ENCODE measurements at places on chromosomes 16 and 17.

DNA sequence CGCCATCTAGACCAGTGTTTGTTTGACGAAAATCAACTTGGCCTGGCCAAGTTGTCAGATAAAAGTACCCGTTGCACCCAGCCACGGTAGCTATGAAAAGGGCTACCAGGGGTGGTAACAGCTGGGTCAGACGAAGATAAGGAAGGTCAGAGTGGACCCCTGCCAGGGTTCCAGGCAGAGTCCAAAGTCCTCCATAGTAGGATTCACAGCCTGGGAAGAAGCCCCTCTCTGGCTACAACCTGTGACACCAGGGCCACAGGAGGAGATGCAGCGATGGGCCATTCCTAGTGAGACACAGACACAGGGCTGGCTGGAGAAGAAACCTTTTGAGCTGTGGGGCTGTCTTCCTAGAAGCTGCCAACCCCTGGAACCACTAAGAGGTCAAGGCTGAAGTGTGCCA is 39.3 kb downstream of the MEAK7 start:
- DNase-seq = no peak

- no peak for DNase-seq
Measured at GRCh38 chr16:84323606-84324005, 28.9 kb downstream of the WFDC1 start.

GRCh38 chr17:28495635-28496034 is 10.5 kb upstream of the FOXN1 start:
- DNase-seq = no peak

GRCh38 chr16:9270941-9271340 is 179.5 kb downstream of the HAPSTR1 start:
- DNase-seq = no peak

- peak; percentile 78 for DNase-seq
Measured at GRCh38 chr16:87956365-87957231, 5.4 kb downstream of the BANP start.

DNA sequence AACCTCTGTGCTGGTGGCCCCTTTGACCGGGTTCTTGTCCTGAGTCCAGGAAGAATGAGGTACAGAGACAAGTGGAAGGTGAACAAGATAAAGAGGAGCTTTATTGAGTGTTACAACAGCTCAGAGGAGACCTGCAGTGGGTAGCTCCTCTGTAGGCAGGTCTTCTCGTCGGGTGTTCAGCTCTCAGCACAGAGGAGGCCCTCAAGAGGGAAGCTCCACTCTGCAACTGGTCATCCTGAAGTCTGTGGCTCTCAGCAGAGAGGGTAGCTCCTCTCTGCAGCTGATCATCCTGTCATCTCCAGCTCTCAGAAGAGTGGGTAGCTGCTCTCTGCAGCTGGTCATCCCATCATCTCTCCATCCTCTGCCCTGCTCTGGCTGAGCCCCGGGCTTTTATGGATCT is 39.7 kb downstream of the SCPEP1 start:
- no peak for DNase-seq

- DNase-seq = no peak
Measured at GRCh38 chr17:64599827-64600226, 62.3 kb downstream of the SMURF2 start.

DNA sequence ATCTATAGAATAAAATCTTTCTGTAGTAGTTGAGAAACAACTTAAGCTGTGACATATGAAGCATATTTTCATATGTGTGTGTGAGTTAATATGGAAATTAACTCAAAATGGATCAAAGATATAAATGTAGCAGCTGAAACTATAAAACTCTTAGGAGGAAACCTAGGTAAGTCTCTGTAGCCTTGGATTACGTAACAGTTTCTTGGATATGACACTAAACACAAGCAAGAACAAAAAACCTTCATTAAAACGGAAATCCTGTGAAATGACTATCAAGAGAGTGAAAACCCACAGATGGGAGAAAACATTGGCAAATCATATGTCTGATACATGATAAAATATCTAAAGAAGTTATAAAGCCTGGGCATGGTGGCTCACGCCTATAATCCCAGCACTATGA is 104.4 kb downstream of the VPS53 start:
- no peak for DNase-seq

GRCh38 chr16:72191551-72191950 is 19.6 kb upstream of the PMFBP1 start:
- DNase-seq = no peak

DNA sequence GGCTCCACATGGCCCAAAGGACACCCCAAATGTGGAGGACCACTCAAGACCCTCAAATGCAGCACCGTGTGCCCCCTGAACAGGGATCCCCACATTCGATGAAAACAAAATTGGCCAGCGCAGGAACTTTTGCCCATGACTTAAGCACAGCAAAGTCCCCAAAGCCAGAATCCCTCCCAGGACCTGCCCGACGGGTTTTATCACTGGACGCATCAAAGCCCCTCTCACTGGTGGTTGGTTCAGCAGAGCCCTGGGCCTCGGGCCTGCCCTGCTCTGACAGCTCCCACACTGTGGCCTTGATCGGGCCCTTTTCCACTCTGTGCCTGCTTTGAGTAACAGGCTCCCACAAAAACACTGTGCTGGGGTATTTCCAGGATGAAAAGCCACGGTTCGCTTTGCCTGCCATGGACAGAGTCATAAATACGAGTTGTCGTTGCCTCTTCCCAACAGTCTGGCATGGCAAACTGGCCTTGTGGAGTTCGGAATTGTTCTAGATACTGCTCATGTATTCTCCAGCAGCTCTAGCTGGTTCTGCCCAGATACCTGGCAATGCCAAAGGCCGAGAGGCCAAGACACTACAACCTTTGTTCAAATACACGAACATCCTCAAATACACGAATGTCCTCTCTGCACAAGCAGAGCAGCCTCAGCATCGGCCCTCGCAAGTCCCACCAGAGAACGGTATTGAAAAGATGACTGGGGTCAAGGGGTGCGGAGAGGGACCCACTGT is 46.4 kb downstream of the TBC1D16 start:
- DNase-seq = no peak

DNA sequence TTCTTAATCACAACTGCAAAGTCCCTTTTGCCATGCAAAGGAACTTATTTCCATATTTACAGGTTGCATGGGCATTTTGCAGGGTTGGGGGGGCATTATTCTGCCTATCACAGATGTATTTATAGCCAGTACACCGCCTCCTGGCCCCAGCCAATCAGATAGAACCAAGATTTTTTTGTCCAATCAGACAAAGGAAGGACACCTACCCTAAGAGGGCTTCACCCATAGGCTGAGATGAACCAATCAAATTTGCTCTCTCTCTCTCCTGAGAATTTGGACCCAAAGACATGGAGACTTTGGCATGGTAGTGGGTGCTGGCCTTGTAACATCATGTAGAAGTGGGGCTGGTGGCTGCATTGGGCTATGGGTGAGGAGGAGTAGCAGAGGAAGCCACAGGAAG is 3.9 kb upstream of the KCNG4 start:
- no peak for DNase-seq

- DNase-seq = no peak
Measured at GRCh38 chr16:27111486-27111885, 44.8 kb downstream of the C16orf82 start.

DNA sequence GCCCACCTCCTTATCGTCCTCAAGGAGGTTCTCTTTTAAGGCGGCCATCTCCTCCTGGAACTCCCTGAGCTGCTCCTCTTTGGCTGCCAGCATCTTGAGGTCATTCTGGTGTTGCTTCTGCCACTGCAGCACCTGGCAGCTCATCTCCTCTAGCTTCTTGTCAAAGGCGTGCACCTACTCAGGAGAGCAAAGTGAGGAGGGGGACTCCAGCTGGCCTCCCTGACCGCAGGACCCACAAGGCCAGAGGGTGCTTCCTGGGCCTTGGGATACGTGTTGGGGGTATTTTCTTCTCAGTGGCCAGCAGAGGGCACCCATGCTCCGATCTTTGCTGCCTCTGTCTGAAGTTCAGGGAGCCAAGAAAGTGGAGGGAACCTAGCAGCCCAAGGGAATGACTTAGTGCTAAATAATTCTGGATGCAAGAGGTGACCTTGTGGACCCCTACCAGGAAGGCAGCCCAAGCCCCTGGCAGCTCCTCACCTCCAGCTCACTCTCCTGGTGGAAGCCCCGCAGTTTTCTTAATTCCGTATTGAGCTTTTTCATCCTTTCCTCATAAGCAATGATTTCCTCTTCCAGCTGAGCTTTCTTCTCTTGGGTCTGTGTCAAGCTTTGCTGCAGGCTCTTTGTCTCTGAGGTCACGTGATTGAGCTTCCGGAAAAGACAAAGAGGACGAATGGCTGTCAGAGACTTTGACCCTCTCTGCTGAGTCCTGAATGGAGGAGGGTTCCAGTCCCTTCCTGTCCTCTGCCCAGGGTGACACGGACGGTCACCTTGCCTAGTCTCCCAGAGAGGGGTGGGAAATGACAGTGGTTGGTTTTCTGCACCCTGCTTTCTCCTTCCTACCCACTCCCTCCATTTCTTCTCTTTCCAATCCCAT is 31.4 kb downstream of the DHX38 start:
- DNase-seq = peak; percentile 77

GRCh38 chr16:73483076-73483791 is 435.3 kb upstream of the ZFHX3 start:
- peak; percentile 50 for DNase-seq

- no peak for DNase-seq
Measured at GRCh38 chr16:28569021-28569420, 15.3 kb downstream of the SGF29 start.

GRCh38 chr17:45320931-45321461 is 4.2 kb upstream of the MAP3K14 start:
- DNase-seq = no peak

DNA sequence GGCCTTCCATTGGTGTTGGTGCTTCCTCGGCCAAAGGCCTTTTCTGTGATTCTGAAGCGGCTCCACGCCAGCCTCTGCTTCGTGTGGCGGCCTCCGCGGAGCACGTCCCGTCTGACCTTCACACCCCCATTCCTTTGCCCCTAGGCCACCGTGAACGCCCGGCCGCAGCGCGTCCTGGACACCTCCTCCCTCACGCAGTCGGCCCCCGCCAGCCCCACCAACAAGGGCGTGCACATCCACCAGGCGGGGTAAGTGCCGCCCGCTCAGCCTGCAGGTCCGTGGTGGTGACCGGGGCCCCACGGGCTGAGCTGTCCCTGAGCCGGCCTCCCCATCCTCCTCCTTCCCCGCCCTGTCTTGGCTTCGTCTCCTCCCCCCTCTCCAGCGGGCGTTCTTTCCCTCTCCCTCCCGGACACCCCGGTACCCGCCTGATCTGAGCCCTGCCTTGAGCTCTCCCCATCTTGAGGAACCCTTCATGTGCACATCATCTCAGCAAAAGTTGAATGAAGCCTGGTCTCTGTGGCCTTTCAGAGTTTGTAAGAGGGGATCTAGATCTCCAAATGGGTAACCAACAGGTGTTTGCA is 69.0 kb upstream of the CHMP6 start:
- no peak for DNase-seq

GRCh38 chr16:88062341-88063210 is 111.3 kb downstream of the BANP start:
- DNase-seq = peak; percentile 67

- DNase-seq = no peak
Measured at GRCh38 chr17:78072961-78073360, 55.6 kb downstream of the TMC6 start.

- no peak for DNase-seq
Measured at GRCh38 chr17:50472286-50472685, 3.6 kb upstream of the CHAD start.

DNA sequence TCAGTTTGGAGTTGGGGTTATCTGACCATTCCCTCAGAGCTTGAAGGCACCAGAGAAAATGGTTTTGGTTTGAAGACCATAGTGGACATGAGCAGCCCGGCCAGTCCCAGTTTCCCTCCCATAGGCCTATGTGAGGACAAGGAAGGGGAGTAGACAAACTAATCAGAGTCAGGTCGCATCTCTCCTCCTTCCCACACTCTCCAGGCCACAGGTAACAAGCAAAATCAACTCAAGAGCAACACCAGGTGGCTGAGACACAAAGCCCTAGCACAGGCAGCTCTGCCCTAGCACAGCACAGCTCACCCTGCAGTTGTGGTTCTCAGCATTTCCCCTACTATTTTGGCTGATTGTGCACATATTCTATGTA is 7.2 kb downstream of the SUPT4H1 start:
- DNase-seq = no peak

DNA sequence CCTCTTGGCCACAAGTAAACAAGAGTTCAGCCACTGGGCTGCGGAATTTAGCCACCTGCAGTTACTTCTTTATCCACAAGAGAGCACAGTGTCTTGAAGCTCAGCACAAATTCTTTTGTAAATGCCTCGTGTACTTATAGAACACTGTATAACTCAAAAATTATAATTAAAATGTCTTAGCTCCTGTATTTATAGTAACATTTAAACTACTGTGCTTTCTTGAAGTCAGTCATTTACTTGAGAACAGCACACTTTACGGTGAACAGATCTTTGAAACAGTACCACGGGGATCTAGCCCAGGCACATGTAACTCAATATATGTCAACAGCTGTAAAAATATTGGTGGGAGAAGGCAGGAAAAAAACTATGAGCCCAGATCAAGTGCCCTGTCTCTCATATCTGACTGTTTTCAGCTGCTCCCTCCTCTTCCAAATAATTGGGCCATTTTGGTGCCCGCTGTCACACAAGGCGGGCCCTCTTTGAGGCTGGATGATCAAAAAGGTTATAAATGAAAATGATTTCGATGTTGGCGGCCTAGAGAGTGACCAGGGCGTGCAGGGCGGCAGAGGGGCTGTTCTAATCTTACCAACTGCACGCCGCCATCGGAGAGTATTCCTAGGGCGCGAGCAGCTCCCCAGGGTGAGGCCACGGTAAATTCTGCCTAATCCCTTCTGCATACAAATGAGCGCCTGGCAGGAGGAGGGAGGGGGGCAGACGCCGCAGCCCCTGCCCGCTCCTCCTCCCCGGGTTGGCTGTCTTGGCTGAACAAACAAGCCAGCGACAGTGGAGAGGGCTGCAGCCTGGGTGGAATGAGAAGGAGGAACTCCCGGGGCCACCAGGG is 183.2 kb downstream of the C16orf78 start:
- peak; percentile 69 for DNase-seq

GRCh38 chr17:15451680-15452079 is 15.7 kb downstream of the CDRT4 start:
- no peak for DNase-seq

DNA sequence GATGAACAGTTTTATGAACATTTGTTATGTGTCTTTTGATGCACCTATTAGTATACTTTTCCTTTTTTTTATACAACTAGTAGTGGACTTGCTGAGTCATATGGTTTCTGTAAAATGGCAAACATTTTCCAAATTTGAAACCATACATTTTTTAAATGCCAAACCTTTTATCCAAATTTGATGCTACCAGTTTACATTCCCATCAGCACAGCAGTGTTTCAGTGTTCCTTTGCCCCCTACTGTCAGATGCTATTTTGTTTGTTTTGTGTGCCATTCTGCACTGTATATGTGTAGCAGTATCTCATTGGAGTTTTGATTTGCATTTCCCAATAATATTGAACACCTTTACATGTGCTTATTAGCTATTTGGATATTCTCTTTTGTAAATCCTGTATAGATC is 219.4 kb downstream of the TANC2 start:
- no peak for DNase-seq

GRCh38 chr17:15884731-15885130 is 60.2 kb upstream of the ADORA2B start:
- no peak for DNase-seq

- no peak for DNase-seq
Measured at GRCh38 chr17:82737967-82738877, 2.8 kb downstream of the FN3K start.

- no peak for DNase-seq
Measured at GRCh38 chr17:6901086-6901485, 69.6 kb upstream of the TEKT1 start.

Measured in right forelimb (tissue), 1 donor.